ENCODE measurements at places on chromosomes 2 and 18.
A peak's percentile ranks its signal among the peaks of the same experiment; 100 is the strongest.

- H3K36me3 ChIP-seq, result no peaks in the 10 kb centered on the region
- H3K27ac ChIP-seq, result no peak overlapping the region
- no peaks in the 10 kb centered on the region for H3K27me3 ChIP-seq
- no peak for DNase-seq
- no peak overlapping the region for H3K4me3 ChIP-seq
Measured at GRCh38 chr2:7886666-7887065, 795.2 kb upstream of the ID2 start.

GRCh38 chr2:70084973-70085710 is 2.1 kb upstream of the PCBP1 start:
- H3K27ac ChIP-seq, result peak overlapping the region; percentile 100
- peak; percentile 85 for DNase-seq
- peaks cover 8% of the 10 kb centered on the region for H3K36me3 ChIP-seq

- H3K36me3 ChIP-seq, result no peaks in the 10 kb centered on the region
- no peaks in the 10 kb centered on the region for H3K27me3 ChIP-seq
- no peak overlapping the region for H3K4me3 ChIP-seq
- no peak for DNase-seq
Measured at GRCh38 chr2:111238296-111238695, 117.6 kb downstream of the BCL2L11 start.

DNA sequence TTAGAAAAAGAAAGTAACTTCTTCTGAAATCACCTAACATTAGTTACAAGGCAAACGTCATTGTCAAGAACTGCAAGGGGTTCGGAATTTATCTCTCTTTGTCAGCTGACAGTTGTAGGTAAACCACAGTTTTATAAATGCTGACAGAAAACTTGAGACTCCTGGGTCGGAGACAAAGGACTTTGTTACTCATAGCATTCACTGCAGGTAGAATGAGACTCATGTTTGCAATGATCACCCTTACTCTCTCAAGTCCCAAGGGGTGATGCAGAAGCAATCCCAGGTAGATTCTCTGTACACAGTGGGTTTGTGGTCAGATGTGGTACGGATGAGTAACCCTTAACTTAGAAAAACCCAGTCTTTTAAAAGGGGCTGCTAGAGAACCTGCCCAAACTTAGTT is 757.8 kb downstream of the TRIB2 start:
- no peak for DNase-seq
- H3K27ac ChIP-seq, result no peak overlapping the region
- H3K4me1 ChIP-seq, result no peaks in the 10 kb centered on the region

DNA sequence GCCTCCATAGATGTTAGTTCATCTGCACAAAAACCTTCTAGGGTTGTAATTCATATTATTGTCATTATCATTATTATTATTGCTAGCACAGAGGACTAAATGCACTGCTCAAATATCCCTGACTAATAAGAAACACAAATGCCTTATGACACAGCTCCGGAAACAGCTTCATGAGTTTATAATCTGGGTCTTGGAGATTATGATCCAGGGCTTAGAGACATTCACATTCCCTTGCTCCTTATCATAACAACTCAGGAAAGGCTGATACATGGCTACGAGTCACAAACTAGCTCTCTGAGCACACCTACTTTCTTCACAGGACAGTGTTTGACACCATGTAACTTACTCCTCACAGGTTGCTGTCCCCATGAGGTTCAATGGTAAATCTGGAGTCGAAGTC is 102.2 kb upstream of the TTC39C start:
- H3K4me3 ChIP-seq, result no peak overlapping the region
- H3K27me3 ChIP-seq, result no peaks in the 10 kb centered on the region
- H3K36me3 ChIP-seq, result no peaks in the 10 kb centered on the region
- H3K27ac ChIP-seq, result no peak overlapping the region
- DNase-seq, result no peak
- H3K4me1 ChIP-seq, result no peaks in the 10 kb centered on the region

GRCh38 chr18:41921770-41922169 is 33.3 kb upstream of the PIK3C3 start:
- H3K27me3 ChIP-seq, result no peaks in the 10 kb centered on the region
- no peaks in the 10 kb centered on the region for H3K36me3 ChIP-seq
- no peak overlapping the region for H3K4me3 ChIP-seq
- H3K4me1 ChIP-seq, result no peaks in the 10 kb centered on the region

- no peaks in the 10 kb centered on the region for H3K36me3 ChIP-seq
- no peak overlapping the region for H3K4me3 ChIP-seq
- peaks cover 47% of the 10 kb centered on the region for H3K4me1 ChIP-seq
- peak overlapping the region; percentile 82 for H3K27ac ChIP-seq
- no peaks in the 10 kb centered on the region for H3K27me3 ChIP-seq
- peak; percentile 58 for DNase-seq
Measured at GRCh38 chr2:8598295-8599165, 83.3 kb upstream of the ID2 start.

GRCh38 chr2:215982465-215982875 is 30.9 kb downstream of the MREG start:
- DNase-seq, result no peak
- H3K4me3 ChIP-seq, result no peak overlapping the region
- peaks cover 2% of the 10 kb centered on the region for H3K36me3 ChIP-seq
- H3K27ac ChIP-seq, result no peak overlapping the region
- no peaks in the 10 kb centered on the region for H3K27me3 ChIP-seq

- H3K36me3 ChIP-seq, result no peaks in the 10 kb centered on the region
- no peak overlapping the region for H3K27ac ChIP-seq
- no peaks in the 10 kb centered on the region for H3K27me3 ChIP-seq
- DNase-seq, result no peak
Measured at GRCh38 chr2:3299703-3300102, 77.9 kb downstream of the EIPR1 start.

- no peaks in the 10 kb centered on the region for H3K4me1 ChIP-seq
- DNase-seq, result no peak
- H3K36me3 ChIP-seq, result no peaks in the 10 kb centered on the region
Measured at GRCh38 chr2:40725950-40726349, 274.1 kb upstream of the SLC8A1 start.

DNA sequence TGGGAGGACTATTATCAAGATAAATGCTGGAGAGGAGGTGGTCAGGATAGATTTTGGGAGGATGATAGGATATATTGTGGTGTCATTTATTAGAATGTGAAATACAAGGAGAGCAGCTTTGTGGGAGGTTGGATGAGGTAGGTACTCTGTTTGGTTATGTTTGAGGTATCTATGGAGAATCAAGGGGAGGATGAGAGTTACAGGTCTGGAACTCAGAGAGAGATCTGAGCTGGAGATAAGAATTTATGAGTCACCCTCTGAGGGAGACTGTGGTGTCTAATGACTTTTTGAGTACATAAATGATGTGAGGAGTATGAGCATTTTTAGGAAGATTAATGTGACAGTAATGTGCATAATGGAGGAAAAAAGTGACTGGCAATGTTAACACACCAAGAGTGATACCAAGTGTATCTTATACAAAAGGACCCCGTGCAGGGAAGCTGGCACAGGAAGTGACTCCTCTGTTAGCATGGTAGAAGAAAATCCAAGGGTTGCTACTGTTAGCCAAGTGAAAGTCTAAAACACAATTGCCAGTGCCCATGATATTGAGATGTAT is 48.2 kb downstream of the CRIM1 start:
- peaks cover 3% of the 10 kb centered on the region for H3K36me3 ChIP-seq
- H3K4me3 ChIP-seq, result no peak overlapping the region
- no peak overlapping the region for H3K27ac ChIP-seq
- peaks cover 64% of the 10 kb centered on the region for H3K4me1 ChIP-seq

- no peaks in the 10 kb centered on the region for H3K27me3 ChIP-seq
- no peak overlapping the region for H3K4me3 ChIP-seq
- H3K4me1 ChIP-seq, result no peaks in the 10 kb centered on the region
- no peak for DNase-seq
- H3K27ac ChIP-seq, result no peak overlapping the region
Measured at GRCh38 chr2:161905389-161906046, 168.5 kb downstream of the DPP4 start.

- H3K27me3 ChIP-seq, result no peaks in the 10 kb centered on the region
- no peak overlapping the region for H3K27ac ChIP-seq
- no peak overlapping the region for H3K4me3 ChIP-seq
- H3K36me3 ChIP-seq, result no peaks in the 10 kb centered on the region
Measured at GRCh38 chr2:191869781-191870180, 22.9 kb upstream of the CAVIN2 start.

- H3K27me3 ChIP-seq, result no peaks in the 10 kb centered on the region
- H3K36me3 ChIP-seq, result no peaks in the 10 kb centered on the region
- H3K4me1 ChIP-seq, result no peaks in the 10 kb centered on the region
- no peak for DNase-seq
Measured at GRCh38 chr2:109423556-109424359, 190.0 kb downstream of the SEPTIN10 start.

DNA sequence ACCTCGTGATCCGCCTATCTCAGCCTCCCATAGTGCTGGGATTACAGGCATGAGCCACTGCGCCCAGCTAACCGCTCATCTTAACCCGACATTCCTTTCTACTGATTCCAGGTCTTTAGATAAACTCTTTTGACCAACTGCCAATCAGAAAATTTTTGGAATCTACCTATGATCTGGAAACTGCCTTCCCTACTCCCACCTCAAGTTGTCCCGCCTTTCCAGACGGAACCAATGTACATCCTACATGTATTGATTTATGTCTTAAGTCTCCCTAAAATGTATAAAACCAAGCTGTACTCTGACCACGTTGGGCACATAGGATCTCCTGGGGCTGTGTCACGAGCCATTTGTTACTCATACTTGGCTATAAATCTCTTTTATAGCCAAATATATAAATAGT is 3.2 kb upstream of the NEU2 start:
- H3K36me3 ChIP-seq, result no peaks in the 10 kb centered on the region
- no peak overlapping the region for H3K27ac ChIP-seq
- no peaks in the 10 kb centered on the region for H3K4me1 ChIP-seq
- no peak overlapping the region for H3K4me3 ChIP-seq
- H3K27me3 ChIP-seq, result no peaks in the 10 kb centered on the region

DNA sequence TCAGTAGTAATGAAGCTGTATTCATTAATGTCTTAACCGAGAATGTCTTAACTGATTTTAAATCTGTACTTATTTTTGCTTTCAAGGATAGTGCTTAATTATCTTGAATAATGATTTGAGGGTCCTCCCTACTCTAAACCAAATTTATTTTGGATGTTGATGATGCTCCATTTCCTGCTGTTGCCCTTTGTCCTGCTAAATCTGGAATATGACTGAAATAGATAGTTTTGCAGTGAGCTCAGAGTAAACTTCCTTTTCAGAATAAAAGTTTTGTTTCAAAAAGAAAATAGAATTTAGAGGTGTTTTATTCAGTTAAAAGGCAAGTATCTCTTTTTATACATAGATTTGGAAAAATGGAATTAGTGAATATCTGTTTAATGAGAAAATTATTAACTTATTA is 8.1 kb downstream of the NBEAL1 start:
- H3K27ac ChIP-seq, result no peak overlapping the region
- no peak overlapping the region for H3K4me3 ChIP-seq
- H3K36me3 ChIP-seq, result no peaks in the 10 kb centered on the region
- no peaks in the 10 kb centered on the region for H3K27me3 ChIP-seq
- H3K4me1 ChIP-seq, result peaks cover 11% of the 10 kb centered on the region

DNA sequence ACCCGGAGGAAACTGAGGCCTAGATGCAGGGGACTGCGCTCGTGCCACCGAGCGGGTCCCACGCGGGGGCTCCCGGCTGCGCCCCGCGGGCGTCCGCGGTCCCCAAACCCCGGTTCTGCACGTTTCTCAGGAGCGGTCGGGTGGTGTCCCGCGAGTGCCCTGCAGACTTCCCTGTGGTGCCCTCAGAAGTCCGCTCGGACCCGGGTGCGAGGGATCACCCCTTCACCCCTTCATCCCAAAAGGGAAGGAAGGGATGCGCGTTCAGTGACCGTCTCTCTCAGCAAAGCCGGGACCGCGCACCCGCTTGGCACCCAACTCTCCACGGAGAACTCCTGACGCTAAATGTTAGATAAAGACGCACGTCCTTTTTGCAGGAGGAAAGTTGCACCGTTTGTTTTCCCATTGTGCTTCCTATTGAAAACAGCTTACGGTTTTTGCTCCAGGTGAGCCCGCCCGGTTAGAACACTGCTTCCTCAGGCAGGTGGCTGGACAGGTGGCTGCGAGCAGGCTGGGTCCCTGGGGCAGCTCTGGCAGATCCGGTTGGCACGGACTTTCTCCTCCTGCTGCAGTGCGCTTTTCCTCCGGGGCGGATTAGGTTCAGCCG is 779 bp downstream of the DGKD start:
- DNase-seq, result no peak
- peak overlapping the region; percentile 83 for H3K4me3 ChIP-seq
- H3K4me1 ChIP-seq, result peaks cover 69% of the 10 kb centered on the region
- no peaks in the 10 kb centered on the region for H3K27me3 ChIP-seq

- H3K4me3 ChIP-seq, result no peak overlapping the region
- H3K27ac ChIP-seq, result no peak overlapping the region
- H3K27me3 ChIP-seq, result no peaks in the 10 kb centered on the region
- H3K36me3 ChIP-seq, result no peaks in the 10 kb centered on the region
- no peak for DNase-seq
Measured at GRCh38 chr18:75937306-75937705, 509.8 kb upstream of the SMIM21 start.

- peak; percentile 51 for DNase-seq
- H3K27ac ChIP-seq, result no peak within 1 kb of the TSS
- no peaks in the 10 kb centered on the region for H3K36me3 ChIP-seq
- 0 out of 2 replicates have a peak, but pooled peaks cover 3% of the 10 kb centered on the region for H3K27me3 ChIP-seq
Measured at GRCh38 chr2:176187899-176188773, at the start of gene HOXD1. Gene HOXD1, plus strand, starts transcription at chr2:176188668. Its CDS starts 134 bp downstream, at chr2:176188802.

GRCh38 chr18:36661999-36662398 is 166.8 kb downstream of the TPGS2 start:
- H3K27ac ChIP-seq, result no peak overlapping the region
- DNase-seq, result no peak
- H3K36me3 ChIP-seq, result no peaks in the 10 kb centered on the region
- no peaks in the 10 kb centered on the region for H3K4me1 ChIP-seq

- no peaks in the 10 kb centered on the region for H3K27me3 ChIP-seq
- H3K27ac ChIP-seq, result no peak overlapping the region
- H3K4me3 ChIP-seq, result no peak overlapping the region
- no peaks in the 10 kb centered on the region for H3K4me1 ChIP-seq
Measured at GRCh38 chr2:98016908-98017670, 21.3 kb upstream of the TMEM131 start.

DNA sequence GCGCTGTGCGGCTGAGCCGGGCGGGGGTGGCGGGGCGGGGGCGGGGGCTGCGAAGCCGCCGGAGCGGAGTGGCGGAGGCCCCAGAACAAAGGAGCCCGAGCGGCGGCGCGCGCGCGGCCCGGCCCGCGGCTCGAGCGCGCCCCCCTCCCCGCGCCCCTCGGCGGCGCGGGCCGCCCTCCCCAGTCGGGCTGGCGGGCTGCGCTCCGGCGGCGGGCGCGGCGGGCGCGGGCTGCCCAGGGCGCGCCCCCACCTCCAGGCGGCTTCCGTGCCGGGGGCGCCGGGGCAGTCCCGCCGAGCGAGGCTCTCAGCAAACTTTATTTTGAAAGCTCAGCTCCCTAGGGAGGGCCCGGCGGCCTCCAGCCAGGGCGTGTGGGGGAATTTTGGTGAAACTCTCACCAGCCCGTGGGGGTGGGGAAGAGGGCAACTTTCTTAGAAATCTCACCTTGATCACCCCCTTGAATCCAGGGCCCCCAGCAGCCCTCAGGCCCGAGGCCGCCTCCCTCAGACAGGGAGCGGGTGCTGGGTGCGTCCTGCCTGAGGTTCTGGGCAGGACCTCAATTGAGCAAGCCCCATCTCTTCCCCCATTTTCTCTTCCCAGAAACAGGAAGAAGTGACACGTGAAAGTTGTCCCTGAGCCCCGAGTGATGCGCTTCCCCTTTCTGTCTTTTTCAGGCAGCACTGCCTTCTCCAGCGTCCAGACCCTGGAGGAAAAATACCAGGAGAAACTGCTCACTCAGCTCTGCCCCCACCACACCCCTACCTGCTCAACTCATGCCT is 786 bp downstream of the TET3 start:
- H3K4me1 ChIP-seq, result peaks cover 49% of the 10 kb centered on the region
- peaks cover 5% of the 10 kb centered on the region for H3K36me3 ChIP-seq
- peak overlapping the region; percentile 87 for H3K4me3 ChIP-seq
- peak overlapping the region; percentile 85 for H3K27ac ChIP-seq
- no peak for DNase-seq

Measured in Caco-2 (cell line).